ENCODE measurements at places on chromosomes 4 and X.

GRCh38 chrX:147877726-147878125 is 34.0 kb upstream of the FMR1 start:
- DNase-seq: no peak

DNA sequence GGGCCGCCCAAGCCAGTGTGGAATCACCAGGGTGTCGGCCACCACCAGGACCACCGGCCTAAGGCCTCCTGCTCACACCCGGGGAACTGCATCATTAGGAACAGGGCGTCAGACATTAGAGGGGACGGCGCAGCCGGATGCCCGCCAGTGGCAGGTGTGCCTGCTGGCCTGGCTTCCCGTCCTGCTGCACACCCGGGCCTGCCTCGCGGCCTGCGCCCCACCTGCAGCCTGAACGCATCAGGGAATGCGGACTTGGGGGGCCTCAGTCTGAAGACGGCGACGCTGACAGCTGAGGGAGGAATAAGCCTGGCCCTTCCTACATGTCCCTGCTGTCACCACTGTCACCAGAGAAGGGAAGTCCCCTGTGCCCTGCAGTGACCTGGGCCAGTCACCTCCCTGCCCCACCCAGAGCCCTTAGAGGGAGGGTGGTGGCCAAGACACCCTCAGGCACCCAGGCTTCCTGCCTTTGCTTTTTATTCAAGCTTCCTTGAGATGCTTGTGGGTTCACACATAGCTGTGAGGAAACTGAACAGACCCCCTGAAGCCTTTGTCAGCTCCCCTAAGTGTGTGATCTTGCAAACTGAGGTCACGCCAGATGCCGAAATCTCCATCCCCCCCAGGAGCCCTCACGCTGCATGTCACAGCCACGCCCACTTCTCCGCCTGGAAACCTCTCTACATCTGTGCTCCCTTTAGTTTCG is 3.2 kb downstream of the DGKQ start:
- no peak for DNase-seq

- no peak for DNase-seq
These were observed 172.9 kb upstream of the GLRA2 start for GRCh38 chrX:14356401-14356800.

GRCh38 chr4:142645475-142646108 is 200.5 kb downstream of the INPP4B start:
- DNase-seq: no peak

- DNase-seq: no peak
These were observed 35.5 kb downstream of the KDR start for GRCh38 chr4:55089916-55090315.

GRCh38 chr4:65698631-65699030 is 28.3 kb upstream of the EPHA5 start:
- no peak for DNase-seq

GRCh38 chrX:72236841-72237240 is 2.0 kb downstream of the ERCC6L start:
- no peak for DNase-seq
